ENCODE measurements at places on chromosomes 2 and 18.

GRCh38 chr2:4964579-4964978 lies 727.6 kb upstream of the SOX11 start:
- DNase-seq, result no peak

GRCh38 chr18:37397814-37398213 lies 167.8 kb downstream of the CELF4 start:
- no peak for DNase-seq

- DNase-seq, result no peak
Observed at GRCh38 chr2:217833439-217833838, 169.4 kb downstream of the TNS1 start.

DNA sequence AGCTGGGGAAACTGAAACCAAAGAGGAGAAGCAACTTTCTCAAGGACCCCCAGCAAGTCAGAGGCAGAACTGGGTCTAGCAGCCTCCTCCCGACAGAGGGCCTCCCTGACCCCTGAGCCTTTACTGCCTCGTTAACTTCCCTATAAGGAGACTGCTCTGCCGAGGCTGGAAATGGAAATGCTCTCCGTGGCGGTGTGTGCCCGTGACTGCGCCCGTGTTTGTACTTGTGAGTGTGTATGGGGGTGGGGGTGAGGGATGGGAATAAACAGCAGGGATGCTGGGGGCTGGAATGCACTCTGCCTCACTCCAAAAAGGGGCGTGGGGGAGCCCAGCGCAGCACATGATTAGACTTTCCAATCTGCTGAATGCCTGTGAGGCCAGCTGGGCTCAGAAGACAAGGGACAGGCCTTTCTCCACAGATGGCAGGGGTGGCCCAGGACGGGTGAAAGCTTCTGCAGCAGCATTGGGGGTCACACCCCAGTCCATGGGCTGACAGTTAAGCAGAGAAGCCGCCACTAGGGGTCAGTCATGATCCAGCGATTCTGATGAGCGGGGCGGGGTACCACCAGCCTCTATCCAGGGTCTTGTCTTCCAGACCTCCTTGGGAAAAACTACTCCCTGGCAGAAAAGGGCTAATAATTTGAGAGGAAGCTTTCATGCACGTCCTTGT lies 26.8 kb downstream of the MPHOSPH10 start:
- DNase-seq, result peak; percentile 14

GRCh38 chr2:172674034-172674967 lies 61.3 kb upstream of the RAPGEF4 start:
- peak; percentile 38 for DNase-seq

- DNase-seq, result no peak
Observed at GRCh38 chr18:31329787-31330438, 12.0 kb downstream of the DSG1 start.

- DNase-seq, result no peak
Observed at GRCh38 chr18:833197-833596, 21.2 kb upstream of the YES1 start.

DNA sequence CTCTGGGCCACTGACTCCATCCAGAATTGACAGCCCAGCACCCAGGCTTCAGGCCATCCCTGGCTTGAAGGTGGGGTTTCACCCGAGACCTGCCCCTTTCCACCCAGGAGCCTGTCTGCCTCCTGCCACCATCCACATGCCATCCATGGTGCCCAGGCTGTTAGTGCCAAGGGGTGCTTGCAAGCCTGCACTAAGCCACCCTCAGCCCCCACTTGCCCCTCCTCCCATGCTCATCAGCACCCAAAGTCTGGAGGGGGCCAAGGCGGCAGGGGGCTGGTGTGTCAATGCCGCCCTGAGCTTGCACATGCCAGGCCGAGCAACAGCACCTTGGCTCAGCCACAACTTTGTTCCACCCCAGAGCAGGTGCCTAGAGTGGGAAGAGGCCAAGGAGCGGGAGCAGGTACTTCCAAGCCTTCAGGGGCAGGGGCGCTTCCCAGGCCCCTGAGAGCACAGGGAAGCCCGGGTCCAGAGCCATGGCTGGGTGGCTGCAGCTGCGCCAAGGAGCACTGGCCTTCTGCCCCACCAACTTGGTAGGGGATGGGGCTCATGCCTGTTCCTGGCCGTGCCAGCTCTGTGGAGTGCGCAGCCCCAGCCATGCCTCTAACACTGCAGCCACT lies 12.0 kb downstream of the SRD5A2 start:
- DNase-seq, result no peak

Measured in AG10803 (cell line).